Panc1 (cell line): ENCODE measurements at places on chromosomes 7 and 10. TPM values are rescaled to one million over a fixed set of nuclear protein-coding genes. Genes with fewer than 3 reads are reported as not detected.
A peak's percentile ranks its signal among the peaks of the same experiment; 100 is the strongest.

DNA sequence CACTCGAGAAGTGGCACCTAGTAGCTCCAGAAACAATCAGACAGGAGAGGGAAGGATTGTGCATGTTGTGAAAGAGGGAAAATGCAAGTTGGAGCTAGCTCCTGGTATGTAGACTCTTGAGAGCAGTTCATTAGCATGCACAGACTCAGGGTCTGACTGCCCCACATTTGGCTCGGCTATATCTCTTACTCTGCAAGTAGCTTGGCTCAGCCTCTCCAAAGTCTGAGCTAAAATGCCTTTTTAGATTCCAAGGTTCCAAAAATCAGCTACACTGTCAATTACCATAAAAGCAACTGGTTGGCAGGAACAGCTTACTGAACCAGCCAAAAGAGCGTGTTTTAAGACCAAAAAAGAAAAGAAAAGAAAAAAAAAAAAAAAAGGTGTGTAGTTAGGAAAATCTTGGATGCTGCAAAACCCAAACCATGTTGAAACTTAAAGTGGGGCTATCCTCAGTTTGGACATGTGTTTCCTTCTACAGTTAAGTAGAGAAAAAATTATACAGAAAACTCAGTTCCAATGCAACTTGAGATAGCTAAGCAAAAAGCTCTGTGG lies 65.5 kb downstream of the MKX start:
- no peak for DNase-seq

- DNase-seq: no peak
These were observed 972.5 kb downstream of the LRMDA start for GRCh38 chr10:76403912-76404311.

Gene CRYGN
- 0.74 TPM for total RNA-seq

Gene TMEM176A
- total RNA-seq: 0.39 TPM

GRCh38 chr10:126511917-126512479 lies 123.7 kb upstream of the ADAM12 start:
- no peak for DNase-seq

DNA sequence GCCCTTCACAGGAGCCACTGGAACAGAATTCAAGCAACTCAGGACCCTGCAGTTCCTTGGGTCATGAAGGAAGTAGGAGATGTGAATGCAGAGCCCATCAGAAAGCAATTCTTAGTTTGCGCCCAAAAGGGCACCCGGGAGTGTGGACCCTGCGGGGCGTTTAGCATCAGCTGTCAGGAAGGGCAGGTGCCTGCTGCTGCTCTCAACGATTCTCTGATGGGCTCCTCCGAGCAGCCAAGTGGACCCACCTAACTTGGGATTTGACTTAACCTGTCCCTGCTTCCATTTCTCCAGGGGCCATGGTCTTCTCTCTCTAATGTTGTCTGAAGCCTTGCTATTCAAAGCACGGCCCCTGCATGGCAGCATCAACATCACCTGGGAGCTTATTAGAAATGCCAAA lies 17.1 kb downstream of the CPA5 start:
- DNase-seq: no peak

- no peak for DNase-seq
These were observed 761.9 kb downstream of the TYW1 start for GRCh38 chr7:67758551-67758950.

Gene CYP2C19
- 0.15 TPM for total RNA-seq

GRCh38 chr10:67697724-67698131 lies 1.7 kb upstream of the CTNNA3 start:
- DNase-seq: peak; percentile 35

DNA sequence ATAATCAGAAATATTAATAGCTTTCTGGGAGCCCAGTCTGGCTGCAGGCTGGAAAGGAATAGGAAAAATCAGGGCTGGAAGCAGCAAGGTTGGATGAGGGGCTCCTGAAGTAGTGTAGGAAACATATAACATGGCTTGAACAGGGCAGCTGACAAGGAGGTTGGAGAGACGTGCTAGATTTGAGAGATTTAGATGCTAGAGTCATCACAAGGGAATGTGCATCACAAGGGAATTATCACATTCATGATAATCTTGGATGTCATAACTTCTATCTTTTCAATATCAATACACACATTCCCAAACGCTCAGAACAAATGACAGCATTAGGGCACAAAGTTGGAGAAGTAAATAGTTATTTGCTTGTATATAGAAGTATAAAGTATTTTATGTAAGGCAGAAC lies 120.9 kb upstream of the EGFR start:
- no peak for DNase-seq

- DNase-seq: no peak
These were observed 6.0 kb upstream of the HMX3 start for GRCh38 chr10:123129618-123130271.

Gene MLXIPL
- total RNA-seq: 7.2 TPM

DNA sequence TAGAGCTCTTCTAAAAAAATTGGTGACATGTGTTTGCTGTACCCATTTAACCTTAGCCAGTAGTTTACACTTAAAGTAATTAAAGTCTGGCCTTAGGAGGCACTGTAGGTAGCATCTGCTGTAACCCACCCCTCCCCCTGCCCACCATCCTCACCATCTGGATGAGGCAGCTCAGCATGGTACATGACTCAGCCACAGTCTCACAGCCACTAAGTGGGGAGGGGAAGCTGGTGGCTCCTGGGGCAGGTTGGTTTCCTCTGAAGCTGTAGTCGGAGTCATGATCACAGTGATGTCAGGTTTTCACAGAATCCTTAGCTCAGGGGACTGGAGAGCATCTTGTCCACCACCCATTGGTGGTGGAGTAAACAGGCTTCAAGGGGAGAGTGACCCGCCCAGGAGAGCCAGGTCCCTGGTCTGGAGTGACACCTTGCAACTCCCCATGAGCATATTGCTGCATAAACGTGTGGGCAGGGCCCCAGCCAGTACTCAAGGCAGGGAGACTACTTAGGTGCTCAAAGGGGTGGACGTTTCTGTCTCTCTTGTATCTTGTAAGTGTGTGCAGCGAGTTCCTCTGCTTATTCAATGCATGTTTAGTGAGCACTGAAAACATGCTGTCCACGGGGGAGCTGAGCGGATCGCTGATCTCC lies 125.9 kb downstream of the GRK5 start:
- DNase-seq: no peak

- no peak for DNase-seq
These were observed 201.3 kb downstream of the MAD1L1 start for GRCh38 chr7:2031451-2031845.

Gene CDK1
- 75.5 TPM for total RNA-seq

GRCh38 chr7:28203508-28204240 lies 23.1 kb upstream of the JAZF1 start:
- no peak for DNase-seq

DNA sequence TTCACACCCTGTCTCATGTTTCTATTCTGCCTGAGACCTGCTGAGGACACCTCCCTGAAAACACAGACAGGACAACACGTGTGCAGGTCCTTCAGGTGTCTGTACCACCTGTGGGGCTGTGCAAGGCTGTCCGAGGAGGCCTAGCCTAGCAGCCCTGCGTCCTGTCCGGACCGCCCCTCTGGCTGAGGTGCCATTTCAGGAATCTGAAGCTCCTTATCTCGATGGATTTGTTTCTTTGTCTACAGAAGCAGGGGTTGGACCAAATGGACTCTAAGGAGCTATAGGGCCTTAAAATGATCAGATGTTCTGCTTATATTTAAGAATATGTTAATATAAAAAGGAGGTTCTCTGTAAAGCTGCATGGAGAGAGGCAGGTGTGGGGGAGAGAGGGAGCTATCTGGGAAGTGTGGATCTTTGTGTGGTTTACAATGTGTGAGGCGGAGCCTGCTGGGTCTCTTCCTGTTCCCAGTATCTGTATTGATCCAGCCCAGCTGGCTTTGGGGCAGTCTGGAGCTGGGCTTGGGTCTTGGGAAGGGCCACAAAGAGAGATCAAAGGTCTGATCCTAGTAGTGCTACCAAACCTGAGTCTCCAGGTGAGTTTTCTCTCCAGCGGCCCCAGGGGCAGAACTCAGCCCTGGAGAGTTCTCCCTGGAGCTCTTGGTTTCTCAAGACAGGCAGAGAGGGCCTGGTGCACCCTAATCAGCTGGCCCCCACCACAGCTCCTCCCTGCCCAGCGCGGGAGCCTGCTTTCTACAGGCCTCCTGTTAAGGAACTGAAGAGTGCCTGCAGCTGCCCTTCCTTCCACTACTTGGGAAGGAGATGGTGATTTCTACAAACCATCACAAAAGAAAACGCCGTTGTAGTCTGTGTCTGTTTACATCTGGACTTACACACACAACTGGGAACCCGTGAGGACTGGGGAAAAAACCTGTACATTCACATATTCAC lies 3.4 kb upstream of the MNX1 start:
- no peak for DNase-seq

GRCh38 chr10:120431251-120431651 lies 25.8 kb upstream of the PLPP4 start:
- no peak for DNase-seq

Gene CCDC172
- total RNA-seq: not detected

DNA sequence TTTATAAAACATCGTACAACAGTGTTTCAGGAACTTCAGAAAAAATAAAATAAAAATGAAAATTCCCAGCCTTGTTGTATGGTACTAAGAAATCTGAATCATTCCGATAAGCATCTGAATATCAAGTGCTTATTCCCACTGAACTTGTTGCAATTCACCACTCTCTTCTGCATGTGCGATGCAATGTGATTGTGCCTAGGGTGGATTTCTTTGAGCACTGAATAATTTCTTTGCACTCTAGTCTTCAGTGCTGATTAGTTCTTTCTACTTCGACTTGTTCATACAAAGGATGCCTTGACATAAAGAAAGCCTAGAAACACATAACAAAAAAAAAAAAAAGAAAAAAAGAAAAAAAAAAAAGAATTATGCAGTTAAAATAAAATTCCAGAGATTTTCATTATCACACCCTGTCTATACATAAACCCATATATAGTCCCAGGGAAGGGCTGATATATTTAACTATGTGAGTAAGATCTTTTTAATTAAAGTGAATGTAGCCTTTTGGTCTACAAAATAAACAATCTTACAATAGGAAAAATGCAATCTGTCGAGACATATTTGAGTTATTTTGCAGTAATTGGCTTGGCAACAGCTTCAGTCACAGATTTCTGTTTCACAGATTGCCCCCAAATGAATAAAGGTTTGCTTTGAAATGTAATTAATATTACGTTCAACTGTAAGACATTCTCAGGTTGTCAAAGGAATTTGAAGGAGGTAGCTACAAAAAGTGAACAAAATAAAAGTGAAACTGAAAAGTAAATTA lies 1118.9 kb upstream of the CELF2 start:
- no peak for DNase-seq

Gene GLCCI1
- 36.4 TPM for total RNA-seq

GRCh38 chr7:711922-712380 lies 14.5 kb upstream of the DNAAF5 start:
- no peak for DNase-seq

GRCh38 chr7:78329001-78329655 lies 530.6 kb downstream of the PHTF2 start:
- DNase-seq: no peak

DNA sequence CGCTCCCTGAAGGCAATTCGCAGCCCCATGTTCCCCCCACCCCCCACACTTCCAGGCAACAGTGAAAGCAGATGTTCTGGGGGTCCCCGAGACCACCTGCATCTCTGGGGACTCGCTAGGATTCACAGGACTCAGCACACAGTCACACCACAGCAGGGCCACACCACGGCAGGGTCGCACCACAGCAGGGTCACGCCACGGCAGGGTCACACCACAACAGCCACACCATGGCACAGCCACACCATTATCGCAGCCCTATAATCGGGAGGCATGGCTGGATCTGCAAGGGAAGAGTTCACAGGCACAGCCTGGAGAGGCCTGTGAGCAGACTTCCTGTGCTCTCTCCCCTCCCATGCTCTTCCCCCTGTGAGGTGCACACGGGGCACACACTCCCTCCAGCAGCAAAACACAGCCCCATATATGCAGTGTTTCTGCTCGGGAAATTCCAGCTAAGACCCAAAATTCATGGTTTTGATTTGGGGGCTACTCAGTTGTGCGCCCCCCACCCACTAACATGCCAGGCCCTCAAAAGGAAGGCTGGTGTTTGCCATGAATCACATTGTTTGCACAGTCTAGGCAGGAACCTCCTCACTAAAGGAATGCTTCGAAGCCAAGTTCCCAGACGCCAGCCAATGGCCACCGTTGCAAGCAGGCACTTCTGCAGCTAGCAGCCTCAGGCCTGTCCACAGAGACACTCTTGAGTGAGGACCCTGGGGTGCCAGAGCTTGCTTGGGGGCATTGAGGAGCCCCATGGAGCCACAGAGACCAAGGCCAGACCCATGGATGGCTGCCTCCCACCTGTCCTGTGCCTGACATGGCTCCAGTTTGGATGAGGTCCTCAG lies 7.0 kb upstream of the DPYSL4 start:
- DNase-seq: no peak

- peak; percentile 35 for DNase-seq
These were observed 525.8 kb downstream of the KIF20B start for GRCh38 chr10:90227217-90227656.

DNA sequence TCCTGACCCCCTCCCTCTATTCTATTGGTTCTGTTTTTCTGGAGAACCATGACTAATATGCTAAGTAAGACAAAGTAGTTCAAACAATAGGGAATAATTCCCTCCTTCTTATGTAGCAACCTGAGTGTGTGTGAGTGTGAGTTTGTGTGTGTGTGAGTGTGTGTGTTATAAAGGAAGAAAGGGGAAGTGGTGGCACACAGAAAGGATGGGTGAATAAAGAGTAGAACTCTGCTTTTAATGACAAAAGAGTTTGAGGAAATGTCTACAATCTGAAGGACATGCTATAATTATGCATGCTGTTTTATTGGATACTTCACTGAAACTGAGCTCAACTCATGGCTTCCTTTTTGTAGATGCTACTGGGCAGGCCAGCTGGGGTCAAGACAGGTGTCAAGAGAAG lies 489.5 kb downstream of the REEP3 start:
- DNase-seq: no peak

DNA sequence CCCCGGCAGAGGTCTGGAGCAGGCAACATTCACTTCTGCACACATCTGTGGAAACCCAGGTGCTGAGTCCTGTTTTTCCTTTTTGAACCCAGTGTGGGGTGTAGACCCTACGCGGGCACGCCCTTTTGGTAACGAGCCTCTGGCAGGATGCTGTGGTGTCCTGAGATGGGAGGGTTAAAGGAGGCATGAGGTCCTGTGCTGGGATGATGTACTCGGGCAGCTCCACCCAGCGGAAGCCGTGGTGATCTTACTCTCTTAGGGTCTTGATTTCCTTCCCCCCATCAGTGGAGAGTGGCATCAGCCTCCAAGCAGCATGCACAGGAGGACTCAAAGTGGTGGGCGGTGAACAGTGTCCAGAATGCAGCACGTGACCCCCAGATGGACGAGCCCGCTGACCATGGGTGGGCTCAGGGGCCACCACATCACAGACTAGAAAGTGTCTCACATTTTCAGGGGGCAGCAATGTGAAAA lies 148.6 kb downstream of the DNAJB6 start:
- no peak for DNase-seq

Gene NCF1
- not detected for total RNA-seq

DNA sequence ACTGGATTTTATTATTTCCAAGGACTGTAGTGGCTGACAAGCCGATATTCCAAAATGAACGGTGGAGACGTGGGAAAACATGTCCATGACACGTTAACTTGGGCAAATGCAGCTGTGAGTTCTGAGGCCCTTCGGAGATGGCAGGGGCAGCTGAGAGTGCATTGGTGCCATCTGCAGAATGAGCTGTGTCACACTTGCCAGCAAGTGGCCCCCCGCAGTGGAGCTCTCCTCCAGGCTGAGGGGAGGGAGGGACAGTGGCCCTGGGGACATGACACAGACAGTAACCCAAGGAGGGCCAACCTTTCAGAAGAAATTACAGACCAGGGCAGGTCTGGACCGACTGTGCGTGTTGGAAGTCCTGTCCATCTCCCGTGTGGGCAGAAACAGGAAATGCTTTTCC lies 139.4 kb downstream of the SVIL start:
- DNase-seq: no peak

Gene CPA4
- total RNA-seq: 3.1 TPM
